Activated T-helper 2 cell treated with anti-CD3 and anti-CD28 coated beads, Interferon-gamma antibody, Interleukin-2, Interleukin-4, amounts not matched to agents 10 μg/mL and 5 μg/mL and 100 μg/mL, durations not matched to agents 14 hours and 24 hours and 36 hours (primary cell): ENCODE measurements at places on chromosomes 16 and 17. TPM values are rescaled to one million over a fixed set of nuclear protein-coding genes. Genes with fewer than 3 reads are reported as not detected.

ABCC6 gene
- not detected in 2 replicates for total RNA-seq

DNA sequence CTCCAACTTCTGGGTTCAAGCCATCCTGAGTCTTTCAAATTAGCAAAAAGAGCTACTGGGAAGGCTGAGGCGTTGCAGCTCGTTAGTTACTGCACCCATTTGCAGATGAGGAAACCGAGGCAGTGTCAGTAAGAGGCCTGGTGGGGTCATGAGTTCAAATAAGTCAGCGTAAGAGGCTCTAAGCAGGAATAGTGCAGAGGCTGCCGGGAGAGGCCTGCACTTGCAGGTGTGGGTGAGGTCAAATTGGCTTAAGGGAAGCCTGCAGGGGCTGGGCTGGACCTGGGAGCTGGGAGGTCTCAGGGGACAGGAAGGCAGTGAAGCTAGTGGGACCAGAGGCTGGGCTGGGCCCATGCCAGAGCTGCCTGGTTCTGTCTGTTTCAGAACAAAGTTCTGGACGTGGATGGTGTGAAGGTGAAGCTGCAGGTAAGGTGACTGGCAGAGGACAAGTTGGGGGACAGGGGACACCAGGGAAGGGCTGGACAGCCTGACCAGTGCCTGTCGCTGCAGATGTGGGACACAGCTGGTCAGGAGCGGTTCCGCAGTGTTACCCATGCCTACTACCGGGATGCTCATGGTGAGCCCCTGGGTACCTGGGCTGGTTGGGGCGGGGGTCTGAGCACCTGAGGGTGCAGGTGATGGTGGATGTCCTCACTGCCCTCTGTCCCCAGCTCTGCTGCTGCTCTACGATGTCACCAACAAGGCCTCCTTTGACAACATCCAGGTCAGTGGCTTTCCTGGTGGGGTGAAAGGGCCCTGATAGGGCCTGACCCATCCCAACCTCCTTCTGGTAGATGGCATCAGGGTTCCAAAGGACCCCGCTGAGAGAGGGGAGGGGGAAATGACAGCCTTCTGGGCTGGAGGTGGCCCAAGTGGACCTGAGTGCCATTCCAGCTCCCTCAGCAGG is 3.0 kb downstream of the RAB26 start:
- no peak for DNase-seq

RPAIN gene
- 61.0 and 63.1 TPM in 2 replicates for total RNA-seq

IGF2BP1 gene
- total RNA-seq: 0.09 and 0.32 TPM in 2 replicates

DNA sequence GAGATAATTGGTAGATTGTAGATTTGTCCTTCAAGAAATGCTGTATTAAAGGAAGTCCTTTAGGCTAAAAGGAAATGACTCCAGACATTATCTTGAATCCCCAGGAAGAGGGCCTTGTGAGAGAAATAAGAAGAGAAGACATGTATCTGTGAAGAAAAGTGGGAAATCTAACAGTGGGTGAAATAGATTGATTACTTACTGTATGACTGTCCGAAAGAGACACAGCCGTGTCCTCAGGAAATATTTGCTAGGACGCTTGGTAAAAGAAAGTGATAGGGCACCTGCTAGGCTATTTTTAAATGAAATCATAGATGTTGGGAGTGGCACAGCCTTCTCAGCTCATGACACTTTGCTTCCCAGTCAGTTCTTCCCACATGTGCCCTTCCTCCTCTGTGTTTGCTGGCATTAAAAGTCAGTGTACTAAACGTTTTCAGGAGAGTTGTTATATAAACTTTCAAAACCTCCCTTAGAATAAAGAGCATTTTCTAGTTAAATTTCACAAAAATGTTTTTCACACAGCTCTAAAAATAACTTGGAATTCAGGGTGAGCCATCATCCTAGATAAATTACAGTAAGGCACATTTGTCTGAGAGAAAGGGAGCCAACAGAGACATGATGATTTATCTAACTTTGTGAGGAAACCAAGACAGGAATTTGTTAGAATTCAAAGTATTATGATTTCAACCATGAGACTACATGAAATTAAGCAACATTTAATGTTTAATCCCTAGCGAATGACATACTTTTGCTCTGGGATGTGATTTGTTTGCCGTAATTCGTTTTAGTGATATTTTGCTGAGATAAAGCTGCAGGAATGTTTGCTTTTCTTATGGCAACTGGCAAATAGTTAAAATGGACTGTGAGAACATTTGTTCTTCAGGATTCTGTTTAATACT is 35.0 kb downstream of the DHRS7B start:
- no peak for DNase-seq

AANAT gene
- 0.18 TPM in 1 of 2 replicates, not detected in the other for total RNA-seq

GRCh38 chr16:57982385-57982784 is 11.5 kb upstream of the CNGB1 start:
- no peak for DNase-seq

DNA sequence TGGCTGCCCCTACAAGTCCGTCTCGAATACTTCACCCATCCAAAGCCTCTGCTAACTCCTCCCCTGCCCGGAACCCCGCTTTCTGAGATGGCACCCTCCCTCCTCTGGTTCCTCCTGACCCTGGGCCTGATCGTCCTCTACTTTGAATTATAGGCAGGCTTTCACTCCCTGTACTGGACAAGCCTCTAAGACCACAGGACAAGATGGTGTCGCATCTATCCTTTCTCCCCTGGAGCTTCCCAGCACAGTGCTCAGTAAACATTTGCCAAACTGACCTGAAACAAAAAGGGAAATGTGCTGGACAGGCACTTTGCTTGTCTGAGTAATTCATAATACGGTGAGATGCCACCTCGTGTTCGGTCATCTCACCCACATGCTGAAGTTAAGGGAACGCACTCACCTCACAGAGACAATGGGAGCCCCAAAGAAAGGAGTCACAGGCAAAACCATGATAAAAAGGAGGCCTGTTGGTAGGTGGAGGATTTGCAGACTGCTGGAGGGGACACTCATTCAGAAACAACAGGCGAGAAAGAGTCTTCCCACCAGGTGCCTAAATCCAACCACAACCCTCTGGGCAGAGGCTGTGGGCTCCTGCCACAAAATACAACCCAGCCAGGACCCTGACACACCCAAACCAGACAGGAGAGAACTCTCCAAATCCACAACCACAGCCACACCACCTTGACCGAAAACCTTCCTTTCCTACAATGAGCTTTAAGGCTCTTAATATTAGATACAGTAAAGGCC is 28.2 kb downstream of the SNN start:
- DNase-seq: no peak

TMEM92 gene
- 1.5 and 1.6 TPM in 2 replicates for total RNA-seq

GRCh38 chr17:64130559-64131001 is 636 bp upstream of the ERN1 start:
- no peak for DNase-seq

LHX1 gene
- 0.23 and 0.37 TPM in 2 replicates for total RNA-seq

OTOP3 gene
- total RNA-seq: not detected in 2 replicates

GRCh38 chr16:79980650-79981521 is 380.3 kb upstream of the MAF start:
- no peak for DNase-seq

MYH13 gene
- not detected in 2 replicates for total RNA-seq

DNA sequence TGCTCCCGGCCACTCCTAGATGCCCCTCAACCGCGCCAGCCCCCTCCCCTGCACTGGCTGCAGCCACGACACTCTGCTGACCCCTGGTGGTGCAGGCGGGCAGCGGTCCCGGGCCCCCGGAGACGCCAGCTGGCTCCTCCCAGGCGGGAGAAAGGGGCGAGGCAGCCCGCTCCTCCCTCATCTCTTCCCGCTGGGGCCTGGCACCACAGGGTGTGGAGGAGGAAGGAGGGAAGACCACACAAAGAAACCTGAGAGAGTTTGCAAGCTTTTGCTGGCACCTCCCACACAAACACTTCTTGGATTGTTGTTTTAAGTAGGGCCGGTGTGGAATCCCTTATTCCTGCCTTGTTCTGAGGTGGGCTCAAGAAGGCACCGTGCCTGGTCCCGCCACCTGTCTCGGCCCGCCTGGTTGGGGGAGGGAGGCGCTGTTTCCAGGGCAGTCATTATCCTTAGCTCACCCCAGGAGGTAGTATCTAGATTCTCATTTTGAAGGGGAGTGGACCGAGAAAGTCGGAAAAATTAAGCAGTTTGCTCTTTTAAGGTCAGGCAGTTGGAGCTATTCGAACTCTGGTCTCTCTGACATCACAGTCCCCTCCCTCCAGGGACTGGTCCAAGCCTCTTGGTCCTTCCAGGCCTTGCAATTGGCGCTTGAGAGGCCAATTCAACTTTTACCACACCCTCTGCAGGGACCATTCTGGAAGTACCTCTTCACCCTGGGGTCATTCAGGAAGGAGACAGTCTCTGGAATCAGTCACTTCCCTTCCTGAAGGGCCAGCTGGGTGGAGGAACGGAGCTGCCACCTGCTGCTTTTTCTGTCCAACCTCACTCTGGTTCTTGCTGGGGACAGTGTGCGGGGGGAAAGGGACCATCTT is 959 bp upstream of the ANKRD13B start:
- DNase-seq: peak; percentile 73

DNA sequence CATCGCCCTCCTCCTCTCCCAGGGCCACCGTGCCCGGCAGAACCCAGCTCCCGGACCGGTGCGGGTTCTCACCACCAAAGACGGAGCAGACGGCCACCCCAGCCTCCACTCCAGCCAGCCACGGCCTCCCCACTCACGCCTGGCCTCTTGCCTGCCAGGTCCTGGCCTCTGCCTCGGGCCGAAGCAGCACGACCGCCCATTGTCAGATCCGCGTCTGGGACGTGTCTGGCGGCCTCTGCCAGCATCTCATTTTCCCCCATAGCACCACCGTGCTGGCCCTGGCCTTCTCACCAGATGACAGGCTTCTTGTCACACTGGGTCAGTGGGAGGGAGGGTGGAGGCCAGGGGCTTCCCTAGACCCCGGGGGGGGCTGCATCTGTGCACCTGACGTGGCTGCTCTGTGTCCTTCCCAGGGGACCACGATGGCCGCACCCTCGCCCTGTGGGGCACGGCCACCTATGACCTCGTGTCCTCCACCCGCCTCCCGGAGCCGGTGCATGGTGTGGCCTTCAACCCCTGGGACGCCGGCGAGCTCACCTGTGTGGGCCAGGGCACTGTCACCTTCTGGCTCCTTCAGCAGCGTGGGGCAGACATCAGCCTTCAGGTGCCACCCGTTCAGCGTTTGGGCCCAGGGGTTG is 6.6 kb upstream of the RHOT2 start:
- DNase-seq: no peak

CDH15 gene
- total RNA-seq: not detected in 2 replicates

C16orf86 gene
- 1.4 and 1.8 TPM in 2 replicates for total RNA-seq

- no peak for DNase-seq
Measured at GRCh38 chr17:71500761-71501555, 619.9 kb upstream of the SOX9 start.

DNA sequence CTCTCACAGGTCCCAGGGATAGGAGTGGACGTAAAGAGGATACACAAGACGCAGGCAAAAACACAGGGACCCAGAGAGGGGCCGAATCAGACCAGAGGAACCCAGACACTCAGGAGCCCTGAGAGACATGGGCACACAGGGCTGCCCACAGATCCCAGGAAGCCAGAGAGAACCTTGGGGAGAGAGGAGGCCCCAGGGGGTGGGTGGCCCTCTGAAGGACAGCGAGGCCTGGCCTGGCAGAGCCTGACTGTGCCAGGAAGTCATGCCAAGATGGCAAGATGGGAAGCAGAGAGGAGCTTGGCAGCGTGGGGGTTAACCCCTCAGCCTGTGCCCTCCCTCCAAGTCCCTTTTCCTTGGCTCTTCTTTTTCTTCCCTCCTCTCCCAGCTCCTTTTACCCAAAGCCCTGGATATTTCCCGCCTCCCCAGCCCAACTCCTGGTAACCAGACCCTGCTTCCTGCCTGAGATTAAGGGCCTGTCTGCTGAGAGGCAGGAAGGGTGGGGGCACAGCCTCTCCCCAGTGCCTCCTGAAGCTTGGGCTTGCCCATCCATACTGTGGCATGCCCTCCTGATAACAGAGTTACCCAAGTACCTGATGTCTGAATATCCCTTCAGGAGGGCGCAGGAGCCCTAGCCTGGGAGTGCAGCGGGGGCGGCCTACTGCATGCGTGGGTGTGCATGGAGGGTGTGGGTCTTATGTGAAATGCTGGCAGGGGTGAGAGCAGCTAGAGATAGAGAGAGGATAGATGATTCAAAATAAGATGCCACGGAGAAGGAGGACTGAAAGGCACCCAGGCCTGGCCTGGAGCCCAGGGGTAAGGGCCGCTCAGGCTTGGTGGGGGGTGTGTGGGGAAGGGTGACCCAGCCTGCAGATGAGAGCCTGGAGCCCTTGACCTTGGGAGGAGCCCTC is 6.0 kb upstream of the TBX21 start:
- no peak for DNase-seq

ZNF423 gene
- total RNA-seq: not detected in 2 replicates

- DNase-seq: no peak
Measured at GRCh38 chr16:11004351-11004750, 60.0 kb downstream of the CLEC16A start.

DNA sequence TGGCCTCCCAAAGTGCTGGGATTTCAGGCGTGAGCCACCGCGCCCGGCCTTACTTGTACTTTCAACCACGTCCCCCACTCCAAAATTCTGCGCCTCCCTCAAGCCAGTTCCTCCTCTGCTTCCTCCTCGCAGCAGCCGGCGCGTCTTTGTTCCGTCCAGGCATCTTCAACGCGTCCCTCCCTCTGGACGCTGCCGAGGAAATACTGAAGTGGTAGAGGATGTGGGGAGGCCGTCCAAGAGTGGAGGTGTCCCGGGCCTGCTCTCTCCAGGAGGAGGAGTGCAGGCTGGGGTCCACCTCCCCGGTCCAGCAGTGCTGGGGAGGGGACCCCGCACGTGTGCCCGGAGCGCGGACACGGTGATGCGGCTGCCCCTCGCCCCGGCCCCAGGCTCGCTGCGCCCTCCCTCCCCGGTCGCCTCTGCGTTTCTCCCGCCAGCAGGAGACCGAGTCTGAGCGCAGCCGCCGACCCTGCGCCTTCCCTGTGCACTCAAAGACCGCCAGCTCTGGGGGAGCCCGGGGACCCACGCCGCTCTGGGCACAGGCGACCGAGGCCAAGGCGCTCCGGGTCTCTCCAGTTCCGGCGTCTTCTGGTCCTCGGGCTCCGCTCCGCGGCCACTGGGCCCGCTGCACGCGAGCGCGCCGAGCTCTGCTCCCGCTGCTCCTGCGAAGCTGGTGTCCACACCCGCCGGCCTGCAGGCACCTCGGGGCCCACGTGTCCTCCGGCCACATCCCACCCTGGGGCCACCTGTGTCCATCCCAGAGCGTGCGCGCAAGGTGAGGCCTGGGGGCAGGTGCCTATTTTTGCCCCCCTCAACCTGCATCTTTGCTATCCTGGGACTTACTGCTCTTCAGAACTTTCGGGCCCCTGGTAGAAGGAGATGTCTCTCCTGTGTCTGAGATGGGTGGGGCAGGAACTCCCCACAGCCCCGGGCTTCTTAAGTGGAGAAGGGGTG is 31.7 kb downstream of the OSBPL7 start:
- DNase-seq: peak; percentile 34

DNA sequence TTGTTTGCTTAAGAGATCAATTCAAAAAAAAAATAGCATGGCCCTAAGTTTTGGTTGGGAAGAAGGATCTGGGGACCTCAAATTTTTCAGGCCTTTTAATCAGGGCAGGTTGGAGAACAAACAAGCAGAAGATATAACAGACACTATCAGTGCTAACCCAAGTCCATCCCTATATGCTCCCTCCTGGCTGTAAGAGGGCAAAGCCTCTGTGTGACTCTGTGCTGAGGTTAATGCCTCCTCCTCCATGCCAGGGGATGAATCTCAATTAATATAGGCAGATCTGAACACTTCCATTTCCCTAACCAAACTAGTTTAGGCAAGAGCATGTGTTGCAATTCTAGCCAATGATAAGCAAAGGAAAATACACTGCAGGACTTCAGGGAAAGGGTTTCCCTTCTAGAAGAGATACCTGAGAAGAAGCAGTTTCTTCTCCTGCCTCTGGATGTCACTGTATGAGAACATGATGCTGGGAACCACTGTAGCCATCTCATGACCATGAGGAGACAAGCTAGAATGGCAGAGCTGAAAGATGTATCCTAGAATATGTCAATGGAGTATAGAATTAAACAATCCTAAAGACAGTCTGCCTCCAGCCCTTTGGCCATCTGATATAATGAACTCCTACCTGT is 76.0 kb downstream of the CHD9NB start:
- DNase-seq: no peak
